ENCODE measurements at places on chromosomes 16 and 17.

DNA sequence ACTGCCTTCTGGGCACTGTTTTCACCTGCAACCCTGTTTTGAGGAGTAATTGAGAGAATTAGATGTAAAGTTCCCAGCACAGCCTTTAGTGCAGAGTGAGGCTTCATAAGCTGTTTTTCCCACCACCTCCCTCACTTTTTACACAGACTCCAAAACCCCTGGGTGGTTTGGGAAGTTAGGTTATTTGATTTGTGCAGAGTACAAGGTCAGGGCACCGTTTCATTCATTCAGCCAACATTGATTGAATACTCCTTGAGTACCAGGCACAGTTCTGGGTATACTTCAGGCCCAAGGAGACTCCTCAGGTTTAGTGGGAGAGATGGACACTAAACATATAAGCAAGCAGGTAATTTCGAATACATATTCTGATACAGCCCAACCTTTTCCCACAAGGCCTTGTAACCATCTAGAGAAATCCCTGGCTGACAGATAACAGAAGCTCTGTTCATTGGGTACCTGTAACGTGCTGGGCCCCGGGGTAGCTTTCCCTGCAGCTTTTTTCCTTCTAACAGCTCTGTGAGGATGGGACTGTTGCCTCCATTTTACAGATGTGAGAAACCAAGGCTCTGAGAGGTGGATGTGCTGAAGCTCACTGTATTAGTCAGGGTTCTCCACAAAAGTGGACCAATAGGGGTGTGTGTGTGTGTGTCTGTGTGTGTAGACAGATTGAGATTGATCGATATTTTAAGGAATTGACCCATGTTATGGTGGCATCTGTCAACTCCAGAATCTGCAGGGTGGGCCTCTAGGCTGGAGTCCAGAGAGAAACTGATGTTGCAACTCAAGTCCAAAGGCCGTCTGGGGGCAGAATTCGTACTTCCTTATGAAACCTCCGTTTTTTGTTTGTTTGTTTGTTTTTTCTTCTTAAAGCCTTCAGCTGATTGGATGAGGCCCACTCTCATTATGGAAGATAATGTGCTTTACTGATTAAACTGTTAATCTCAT is 234.7 kb downstream of the SNX29 start:
- no peak for DNase-seq

DNA sequence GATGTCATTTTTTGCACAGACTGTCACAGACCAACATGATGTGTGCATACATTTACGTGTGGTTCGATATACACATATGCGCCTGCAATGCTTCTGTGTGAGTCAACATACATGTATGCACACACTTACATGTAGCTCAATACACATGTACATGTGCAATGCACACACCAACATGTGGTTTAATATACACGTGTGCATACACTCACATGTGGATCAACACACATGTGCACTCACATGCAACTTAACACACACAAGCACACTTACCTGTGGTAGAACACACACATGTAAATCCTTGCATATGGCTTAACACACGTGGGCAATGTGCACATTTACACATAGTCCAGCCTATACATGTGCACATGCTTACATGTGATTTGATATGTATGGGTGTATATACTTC is 97.5 kb downstream of the CYLD start:
- no peak for DNase-seq

- no peak for DNase-seq
These were observed 27.5 kb downstream of the ASPA start for GRCh38 chr17:3503285-3503684.

- no peak for DNase-seq
These were observed 40.1 kb downstream of the KLHDC4 start for GRCh38 chr16:87725596-87726235.

- DNase-seq = no peak
These were observed 6.5 kb downstream of the RGS11 start for GRCh38 chr16:269061-269796.

DNA sequence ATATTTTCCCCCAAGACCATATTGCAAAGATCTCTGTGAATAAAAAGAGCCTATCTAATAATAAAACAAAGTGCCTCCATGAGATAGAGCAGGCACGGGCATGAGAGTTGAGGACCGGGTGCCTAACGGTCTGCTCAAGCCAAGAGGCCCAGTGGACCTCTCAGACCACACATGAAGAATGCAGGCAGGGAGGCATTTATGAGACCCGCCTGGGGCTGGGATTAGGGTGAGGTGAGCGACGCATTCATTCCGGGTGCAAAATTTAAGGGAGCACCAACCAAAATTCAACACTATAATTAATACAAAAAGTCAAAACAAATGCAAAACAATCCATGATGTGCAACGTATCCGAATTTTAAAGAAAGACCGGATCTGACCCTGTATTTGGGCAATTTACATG is 108.5 kb downstream of the MAF start:
- DNase-seq = no peak

DNA sequence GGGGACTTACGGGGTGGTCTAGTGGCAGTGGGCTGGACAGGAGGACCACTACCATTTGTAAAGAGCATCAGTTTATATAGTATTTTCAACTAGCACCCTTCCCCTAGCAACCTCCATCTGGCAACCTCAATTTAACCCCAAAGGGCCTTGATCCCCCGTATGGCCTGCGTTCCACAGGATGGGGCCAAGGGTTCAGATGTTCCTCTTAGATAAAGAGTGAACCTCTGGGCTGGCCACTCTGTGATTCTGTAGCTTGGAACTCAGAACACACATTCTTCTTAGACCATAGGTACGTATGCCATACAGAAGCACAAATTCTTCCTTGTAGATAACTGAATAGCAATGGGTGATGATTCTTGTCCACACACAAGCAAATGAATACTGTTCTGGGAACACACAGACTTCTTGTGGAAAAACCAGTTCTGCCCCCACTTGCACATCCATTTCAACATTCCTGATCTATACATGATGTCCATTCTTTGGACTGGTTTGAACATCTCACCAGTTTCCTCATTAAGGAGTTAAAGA is 1.9 kb upstream of the GGA2 start:
- DNase-seq = no peak

- DNase-seq = no peak
These were observed 19.5 kb downstream of the SLC7A6OS start for GRCh38 chr16:68291227-68291626.

DNA sequence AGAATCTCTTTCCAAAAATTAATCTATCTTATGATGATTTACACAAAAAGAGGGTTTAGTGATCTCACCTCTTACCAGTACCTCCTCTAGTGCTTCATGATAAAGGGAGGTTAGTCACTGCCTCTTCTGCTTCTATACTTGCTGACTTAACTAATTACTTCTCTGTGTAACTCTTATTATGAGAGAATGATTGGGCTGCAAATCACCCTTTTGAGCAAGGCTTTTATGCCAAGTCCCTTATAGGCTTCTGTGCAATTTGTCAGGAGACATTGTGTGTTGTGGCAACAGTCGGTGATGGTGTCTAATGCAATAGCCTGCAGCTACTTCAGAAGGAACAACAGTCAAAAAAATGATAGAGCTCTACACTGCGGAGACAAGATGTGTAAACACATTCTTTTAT is 1568.1 kb upstream of the GOT2 start:
- no peak for DNase-seq

DNA sequence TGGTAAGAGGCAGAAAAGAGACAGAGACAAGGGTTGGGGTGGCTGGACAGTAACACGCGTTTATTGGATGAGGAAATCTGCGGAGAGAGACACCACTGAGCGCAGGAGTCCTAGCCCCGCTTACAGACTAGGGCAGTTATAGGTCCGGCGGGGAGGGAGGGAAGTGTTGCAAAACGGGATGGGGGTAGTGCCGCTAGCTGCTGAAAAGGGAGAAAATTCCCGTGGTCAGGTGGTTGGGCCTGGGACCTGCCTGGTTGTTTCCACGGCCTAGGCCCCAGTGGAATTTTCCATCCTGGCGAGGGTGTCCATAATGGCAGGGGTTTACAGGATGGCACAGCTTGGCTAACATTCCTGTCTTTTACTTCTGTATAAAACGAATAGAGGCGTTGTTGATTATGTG is 5.5 kb upstream of the CPHXL2 start:
- DNase-seq = no peak

- DNase-seq = peak; percentile 31
These were observed 500 bp downstream of the MAF start for GRCh38 chr16:79599837-79600637.

DNA sequence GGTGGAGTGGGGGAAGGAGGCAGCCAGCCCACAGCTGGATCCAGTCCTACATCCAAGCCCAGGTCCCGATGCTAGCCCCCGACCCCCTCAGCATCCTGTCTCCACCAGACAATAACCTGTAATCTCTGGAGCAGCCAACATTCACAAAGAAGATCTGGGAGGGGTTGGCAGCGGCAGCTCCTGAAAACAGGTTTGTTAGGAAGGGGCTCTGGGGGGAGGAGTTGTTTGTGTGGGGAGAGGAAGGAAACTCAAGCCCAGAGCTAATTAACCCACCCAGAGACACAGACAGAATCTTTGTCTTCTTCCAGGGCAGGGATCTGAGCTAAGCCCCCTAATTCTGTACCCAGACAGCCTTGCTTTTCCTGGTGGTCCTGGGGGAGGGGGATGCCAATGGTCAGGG is 4.6 kb upstream of the C17orf113 start:
- DNase-seq = no peak

- DNase-seq = peak; percentile 78
These were observed 42.0 kb upstream of the TMC5 start for GRCh38 chr16:19375561-19376158.

- no peak for DNase-seq
These were observed 12.4 kb downstream of the STX1B start for GRCh38 chr16:30997725-30998711.

- no peak for DNase-seq
These were observed 5.5 kb downstream of the MAP2K3 start for GRCh38 chr17:21289902-21290571.

DNA sequence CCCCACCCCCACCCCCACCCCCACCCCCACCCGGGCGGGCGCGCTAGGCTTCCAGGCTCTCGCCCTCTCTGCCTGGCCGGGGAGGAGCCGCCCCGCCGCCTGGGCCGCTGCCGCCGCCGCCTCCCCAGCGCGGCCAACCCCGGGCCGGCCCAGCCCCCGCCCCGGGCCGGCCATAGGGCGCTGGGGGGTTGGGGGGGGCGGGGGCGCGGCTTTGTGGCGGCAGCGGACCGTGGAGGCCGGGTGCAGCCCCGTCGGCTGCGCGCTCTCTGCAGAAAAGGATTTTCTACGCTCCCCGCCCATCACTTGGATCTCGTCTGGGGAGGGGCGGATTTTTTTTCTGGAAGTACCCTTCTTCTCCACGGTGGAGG is 230.9 kb downstream of the MRTFB start:
- DNase-seq = peak; percentile 84

GRCh38 chr16:46918905-46919792 is 35.0 kb downstream of the GPT2 start:
- DNase-seq = peak; percentile 72

- DNase-seq = no peak
These were observed 224.7 kb downstream of the SNX29 start for GRCh38 chr16:12201216-12201615.

DNA sequence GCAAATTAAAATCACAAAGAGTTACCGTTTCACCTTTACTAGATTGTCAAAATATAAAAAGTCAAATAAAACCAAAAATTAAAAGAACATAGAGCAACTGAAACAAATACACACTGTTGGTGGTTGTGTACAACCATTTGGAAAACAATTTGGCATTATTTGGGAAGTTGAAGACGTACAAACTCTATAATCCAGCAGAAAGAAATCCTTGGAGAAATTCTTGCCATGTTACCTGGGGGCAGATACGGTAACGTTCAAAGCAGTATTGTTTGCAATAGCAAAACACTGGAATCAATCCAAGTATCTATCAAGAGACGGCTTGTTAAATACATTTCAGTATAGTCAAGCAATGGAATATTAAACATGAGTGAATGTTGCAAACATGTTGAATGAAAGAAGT is 56.7 kb downstream of the TBX4 start:
- DNase-seq = no peak

GRCh38 chr17:633133-633532 is 81.5 kb downstream of the VPS53 start:
- no peak for DNase-seq

DNA sequence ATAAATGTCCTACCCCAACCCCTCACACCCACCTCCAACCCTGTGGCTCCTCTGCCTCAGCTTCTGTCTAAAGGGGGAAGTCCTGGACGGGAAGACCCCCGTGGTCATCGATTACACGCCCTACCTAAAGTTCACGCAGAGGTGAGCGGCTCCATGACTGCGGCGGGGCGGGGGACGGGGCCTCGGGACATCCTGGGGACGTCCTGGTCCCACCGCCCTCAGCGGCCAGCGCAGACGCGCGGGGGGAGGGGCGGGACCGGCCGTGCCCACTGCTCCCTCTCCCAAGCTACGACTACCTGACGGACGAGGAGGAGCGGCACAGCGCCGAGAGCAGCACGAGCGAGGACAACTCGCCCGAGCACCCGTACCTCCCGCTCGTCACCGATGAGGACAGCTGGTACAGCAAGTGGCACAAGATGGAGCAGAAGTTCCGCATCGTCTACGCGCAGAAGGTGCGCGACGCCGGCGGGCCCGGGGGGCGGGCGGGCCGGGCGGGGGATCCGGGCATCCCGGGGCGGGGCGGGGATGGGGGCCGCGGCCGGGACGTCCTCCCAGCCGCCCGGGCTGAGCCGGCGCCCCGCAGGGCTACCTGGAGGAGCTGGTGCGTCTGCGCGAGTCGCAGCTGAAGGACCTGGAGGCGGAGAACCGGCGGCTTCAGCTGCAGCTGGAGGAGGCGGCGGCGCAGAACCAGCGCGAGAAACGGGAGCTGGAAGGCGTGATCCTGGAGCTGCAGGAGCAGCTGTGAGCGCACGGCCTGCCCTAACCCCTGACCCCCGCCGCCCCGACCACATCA is 6.7 kb downstream of the RUNDC3A start:
- DNase-seq = peak; percentile 42

- no peak for DNase-seq
These were observed 21.4 kb downstream of the UTS2R start for GRCh38 chr17:82392941-82393340.

- DNase-seq = no peak
These were observed 37.8 kb upstream of the CBX4 start for GRCh38 chr17:79877041-79877440.

- peak; percentile 5 for DNase-seq
These were observed 102.5 kb downstream of the MRM1 start for GRCh38 chr17:36703860-36704266.

Data from OCI-LY7 (cell line).